ENCODE measurements at places on chromosomes 5 and 9.

GRCh38 chr9:127013597-127013996 is 99.0 kb downstream of the RALGPS1 start:
- no peak for DNase-seq

- DNase-seq = no peak
These were observed 178.1 kb upstream of the CDH9 start for GRCh38 chr5:27216367-27216950.

DNA sequence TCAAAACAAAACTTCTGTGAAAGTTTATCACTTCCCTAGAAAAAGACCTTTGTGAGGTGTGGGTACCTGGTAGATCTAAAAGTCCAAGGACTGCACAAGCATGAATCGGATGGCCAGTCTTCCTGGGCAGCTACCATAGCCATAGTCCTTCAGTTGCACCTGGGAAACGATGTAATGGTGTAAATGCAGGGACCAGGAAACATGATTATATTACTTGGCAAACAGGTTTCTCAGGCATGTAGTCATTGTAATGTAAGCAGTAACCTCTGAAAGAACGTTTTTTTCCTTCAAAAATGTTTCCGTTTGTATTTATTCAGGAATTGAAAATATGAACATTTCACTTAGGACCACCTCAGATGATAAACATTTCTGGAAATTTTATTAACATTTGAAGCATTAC is 433.4 kb downstream of the DTWD2 start:
- DNase-seq = no peak

DNA sequence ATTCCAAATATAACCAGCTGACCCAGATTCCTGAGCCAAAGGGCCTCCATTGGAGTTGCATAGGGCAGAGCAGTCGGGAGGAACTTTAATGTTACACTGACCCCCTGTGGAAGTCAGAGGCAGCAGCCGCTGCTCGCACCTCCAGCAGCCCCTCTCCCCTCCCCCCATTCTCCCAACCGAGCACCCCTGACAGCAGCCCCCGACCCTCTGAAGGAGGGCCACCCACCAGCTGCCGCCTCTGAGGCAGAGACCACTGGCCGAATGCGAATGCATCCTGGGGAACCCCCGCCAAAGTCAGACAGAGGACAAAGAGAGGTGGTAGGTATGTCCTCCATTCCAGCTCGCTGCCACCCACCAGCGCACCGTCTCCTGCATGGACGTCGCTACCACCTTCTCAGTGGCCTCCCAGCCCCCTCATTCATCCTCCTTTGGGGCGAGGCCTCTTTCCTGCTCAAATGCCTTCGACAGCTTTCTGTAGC is 231.0 kb downstream of the CDK5RAP2 start:
- peak; percentile 62 for DNase-seq

DNA sequence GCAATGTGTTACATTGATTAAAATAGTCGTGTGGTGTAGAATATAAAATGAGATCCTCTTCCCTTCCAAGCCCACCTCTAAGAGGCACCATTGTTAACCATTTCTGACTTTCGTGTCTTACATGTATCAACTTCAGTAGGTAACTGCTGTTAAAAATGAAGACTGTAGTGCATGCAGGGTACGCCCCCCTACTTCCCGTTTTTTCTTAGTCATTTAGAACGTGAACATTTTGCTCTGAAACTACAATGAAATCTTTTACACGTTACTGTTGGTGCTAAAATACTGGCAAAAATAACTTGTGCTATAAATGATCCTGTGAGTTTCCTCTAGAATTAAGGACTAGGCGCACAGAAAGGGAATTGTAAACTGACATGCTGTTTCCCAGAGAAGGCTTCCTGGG is 41.5 kb downstream of the WNK2 start:
- no peak for DNase-seq

DNA sequence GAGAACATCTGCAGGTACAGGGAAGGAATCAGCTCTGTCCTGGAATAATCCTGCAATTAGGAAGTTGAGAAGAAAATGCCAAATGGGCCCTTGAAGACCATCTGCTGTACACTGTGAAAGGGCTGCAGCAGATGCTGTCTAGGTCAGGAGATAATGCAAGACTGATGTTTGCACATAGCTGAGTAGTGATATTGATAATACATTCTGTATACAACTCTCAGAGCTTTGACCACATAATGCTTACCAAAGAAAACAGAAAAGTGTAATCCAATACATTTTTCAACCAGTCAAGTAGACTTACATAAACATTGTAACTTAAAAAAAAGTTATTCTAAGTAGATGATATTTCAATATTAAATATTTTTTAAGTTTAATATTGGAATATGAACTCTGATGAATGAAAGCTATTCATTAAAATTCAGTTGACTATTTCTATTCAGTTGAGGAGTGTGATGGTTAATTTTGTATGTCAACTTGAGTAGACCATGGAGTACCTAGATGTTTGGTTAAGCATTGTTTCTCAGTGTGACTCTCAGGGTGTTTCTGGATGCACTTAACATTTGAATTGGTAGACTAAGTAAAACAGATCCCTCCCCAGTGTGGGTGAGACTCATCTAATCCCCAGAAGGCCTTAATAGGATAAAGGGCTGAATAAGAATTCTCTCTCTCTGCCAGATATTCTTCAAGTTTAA is 380.1 kb upstream of the PRR16 start:
- no peak for DNase-seq

- no peak for DNase-seq
These were observed 130.0 kb upstream of the LHFPL2 start for GRCh38 chr5:78778538-78778937.

DNA sequence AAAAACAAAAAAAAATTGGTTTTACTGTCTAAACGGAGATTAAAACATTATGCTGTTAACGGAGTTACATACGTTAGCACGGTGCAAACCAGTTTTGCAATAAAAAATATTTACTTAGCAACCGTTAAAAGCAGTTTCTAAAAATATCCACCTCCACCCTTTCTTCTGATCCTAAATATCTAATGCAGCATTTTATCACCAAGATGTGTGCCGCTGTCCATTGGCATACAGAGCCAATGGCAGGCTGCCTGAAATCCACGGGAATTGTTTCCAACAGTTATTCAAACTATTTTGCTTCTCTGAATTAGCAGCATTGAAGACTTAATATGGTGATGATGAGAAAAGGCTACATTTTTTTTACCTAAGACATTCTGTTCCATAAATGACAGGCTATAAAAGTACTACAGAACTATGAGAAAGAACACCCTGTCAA is 61.6 kb downstream of the CSNK1A1 start:
- DNase-seq = peak; percentile 41

DNA sequence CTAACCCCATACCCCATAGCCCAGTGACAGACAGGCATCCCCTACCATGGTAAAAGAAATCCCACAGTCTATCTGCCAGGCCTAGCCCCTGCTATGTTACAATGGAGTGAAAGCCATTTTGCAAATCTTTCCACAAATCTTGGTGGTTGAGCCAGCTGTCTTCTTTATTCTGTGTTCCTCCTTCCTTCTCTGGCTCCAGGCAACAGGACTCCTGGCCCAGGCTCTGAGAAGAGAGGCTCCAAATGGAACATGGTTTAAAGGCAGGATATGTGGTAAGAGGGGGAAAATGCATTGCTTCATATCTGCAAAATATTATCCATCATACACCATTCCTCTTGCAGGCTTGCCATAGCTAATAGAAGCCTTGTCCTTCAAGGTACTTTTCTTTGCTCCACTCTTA is 25.2 kb downstream of the FGF1 start:
- DNase-seq = no peak

- peak; percentile 37 for DNase-seq
These were observed 84.9 kb upstream of the BASP1 start for GRCh38 chr5:17132444-17133083.

DNA sequence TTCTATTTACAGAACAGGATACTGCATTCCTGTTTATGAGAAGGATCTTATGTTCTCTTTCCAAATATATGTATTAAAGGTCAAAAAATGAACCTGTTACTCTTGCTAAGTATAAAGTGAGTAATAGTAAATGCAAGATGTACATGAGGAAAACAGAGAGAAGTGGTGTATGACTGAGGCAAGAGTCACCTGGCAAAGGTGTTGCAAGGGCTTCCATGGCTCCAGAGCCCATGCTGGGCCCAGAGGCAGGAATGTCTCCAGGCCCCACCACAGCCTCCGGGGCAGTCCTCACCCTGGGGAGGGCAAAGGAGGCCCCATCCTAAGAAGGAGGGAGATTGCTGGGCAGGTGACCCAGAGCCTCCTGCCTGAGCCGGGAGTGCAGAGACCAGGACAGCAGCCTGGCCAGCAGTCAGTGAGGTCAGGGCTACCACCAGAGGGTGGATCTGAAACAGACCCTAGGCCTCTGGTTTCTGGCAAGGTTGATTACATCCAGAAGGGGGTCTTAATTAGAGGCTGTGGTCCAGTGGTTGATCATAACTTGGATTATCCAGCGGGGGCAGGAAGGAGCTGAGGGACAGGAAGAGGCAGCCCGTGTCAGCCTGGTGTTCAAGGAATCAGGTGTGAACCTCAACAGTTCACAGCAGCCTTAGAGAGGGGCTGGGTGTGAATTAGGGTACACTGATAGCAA is 57.3 kb upstream of the CPLX2 start:
- DNase-seq = no peak

- DNase-seq = no peak
These were observed 9.2 kb upstream of the PRLR start for GRCh38 chr5:35239476-35239875.

DNA sequence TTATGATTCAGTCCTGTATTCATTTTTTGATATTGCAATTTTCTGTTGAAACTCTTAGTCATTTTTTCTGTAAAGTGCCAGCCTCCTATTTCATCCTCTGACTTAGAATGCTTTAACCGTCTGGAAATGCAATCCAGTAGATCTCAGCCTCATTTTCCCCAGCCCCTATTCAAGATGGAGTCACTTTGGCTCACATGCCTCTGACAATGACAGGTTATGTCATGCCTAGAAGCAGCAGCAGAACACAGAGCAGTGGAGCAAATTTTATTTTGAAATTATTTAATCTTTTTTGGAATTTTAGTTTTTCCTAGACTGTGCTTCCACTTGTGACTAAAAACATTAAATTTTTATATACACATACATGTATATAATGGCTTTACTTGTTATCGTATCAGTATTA is 1053.2 kb downstream of the TAF11L14 start:
- no peak for DNase-seq

DNA sequence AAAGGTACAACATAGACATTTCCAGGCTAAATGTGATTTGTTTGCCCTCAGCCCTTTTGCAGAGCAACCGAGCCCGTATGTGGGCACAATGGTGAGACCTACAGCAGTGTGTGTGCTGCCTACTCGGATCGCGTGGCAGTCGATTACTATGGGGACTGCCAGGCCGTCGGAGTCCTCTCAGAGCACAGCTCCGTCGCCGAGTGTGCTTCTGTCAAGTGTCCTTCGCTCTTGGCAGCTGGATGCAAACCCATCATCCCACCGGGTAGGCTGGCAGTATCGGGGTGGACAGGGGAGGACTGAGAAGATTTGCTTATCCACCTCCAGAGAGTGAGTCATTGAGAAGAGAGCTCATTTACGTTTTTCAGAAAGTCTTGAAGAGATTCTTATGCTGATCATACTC is 17.8 kb upstream of the GLIPR2 start:
- DNase-seq = no peak

DNA sequence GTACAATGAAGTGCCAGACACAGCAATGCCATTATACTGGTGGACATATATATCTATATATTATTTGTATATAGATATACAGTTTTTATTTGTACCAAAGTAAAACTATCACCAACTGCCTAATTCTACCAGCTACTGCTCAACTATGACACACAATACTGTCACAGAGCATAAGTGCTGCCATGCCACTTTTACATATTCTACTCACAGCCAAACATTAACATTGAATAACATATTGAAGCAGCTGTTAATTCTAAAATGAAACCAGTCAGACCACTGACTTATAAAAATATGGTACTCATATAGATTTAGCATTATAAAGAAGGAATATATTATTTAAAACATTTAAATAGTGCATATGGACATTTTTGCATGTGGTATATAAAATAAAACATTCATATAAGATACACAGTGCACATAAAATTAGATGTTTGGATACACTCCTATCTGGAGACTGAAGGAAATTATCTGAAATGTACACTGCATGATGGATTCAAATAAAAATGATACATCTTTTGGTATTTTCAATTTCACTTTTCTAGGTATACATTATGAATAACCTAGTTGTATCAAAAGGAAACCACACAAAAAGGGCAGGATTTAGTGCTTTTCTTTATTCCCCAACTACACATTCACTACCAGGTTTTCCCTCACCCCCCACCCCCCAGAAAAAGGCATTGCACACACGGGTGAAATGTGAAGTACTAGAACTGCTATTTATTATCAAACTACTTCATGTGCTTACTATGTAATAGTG is 48.9 kb downstream of the PKD2L2 start:
- DNase-seq = no peak

- no peak for DNase-seq
These were observed 102.9 kb downstream of the GHR start for GRCh38 chr5:42526179-42526578.

DNA sequence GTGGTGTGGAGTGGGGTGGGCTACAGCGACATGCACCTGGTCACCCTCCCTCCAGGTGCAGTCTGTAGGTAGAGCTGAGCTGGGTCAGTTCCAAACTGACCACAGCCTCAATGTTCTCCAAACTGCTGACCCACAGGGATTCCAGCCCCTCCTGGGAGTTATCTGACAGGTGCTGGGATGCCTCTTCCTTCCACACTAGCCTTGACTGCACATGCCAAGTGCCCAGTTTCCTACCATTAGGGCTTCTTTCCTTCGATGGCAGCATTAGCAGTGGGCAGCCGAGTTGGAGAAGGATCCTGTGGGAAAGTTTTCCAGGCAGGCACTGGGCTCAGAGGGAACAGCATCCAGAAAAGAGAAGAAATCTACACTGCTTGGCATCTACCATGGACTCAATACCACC is 64.0 kb upstream of the GABRP start:
- no peak for DNase-seq

GRCh38 chr9:79447308-79447605 is 124.5 kb upstream of the TLE4 start:
- no peak for DNase-seq

DNA sequence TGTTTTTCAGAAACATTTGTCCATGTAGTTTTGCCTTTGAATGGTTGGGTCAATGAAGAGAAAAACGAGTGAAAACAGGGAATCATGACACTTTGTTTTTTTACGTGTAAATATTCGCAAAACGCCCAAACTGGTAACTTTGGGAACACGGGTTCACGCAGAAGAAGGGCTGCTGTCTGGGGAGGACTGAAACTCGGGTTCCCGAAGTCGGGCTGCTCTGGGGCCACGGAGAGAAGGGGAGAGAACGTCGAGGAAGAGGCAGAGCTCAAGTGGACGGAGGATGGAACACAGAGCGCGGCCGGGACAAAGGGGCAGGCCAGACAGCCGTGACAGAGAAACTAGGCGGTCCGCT is 478 bp upstream of the SETD9 start:
- DNase-seq = no peak

GRCh38 chr9:87889882-87890252 is 7.2 kb downstream of the SPATA31E1 start:
- no peak for DNase-seq

- no peak for DNase-seq
These were observed 410.9 kb upstream of the PRR16 start for GRCh38 chr5:120052916-120053828.

- DNase-seq = no peak
These were observed 32.4 kb upstream of the ZFR start for GRCh38 chr5:32476891-32477290.

GRCh38 chr5:39623291-39623865 is 198.6 kb upstream of the DAB2 start:
- no peak for DNase-seq
